ENCODE measurements at places on chromosomes 12 and 14. TPM values are rescaled to one million over a fixed set of nuclear protein-coding genes. Genes with fewer than 3 reads are reported as not detected.

SLCO1C1 gene
- not detected for total RNA-seq

- no peak for DNase-seq
Observed at GRCh38 chr12:62714774-62715721, 219.9 kb downstream of the PPM1H start.

GRCh38 chr12:64311877-64312276, 78.7 kb downstream of the C12orf56 start:
- DNase-seq = no peak

DNA sequence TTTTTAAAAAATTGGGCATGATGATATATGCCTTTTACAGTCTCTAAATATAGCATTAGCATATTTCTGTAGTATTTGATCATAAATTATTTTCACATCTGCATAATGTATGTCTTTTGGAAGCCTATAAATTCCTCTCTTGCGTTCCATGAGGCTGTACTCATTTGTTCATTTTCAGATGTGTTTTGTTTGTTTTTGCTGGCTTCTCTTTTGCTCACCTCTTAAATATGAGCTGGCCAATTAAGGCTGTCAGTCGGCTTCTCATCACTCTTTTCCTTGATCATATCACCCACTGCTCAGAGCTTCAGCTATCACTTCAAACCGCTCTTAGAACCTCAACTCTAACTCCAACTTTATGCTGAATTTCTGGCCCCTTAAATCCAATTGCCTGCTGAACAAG, 6.6 kb downstream of the TMEM263 start:
- DNase-seq = no peak

GRCh38 chr12:129657179-129657578, 246.6 kb downstream of the TMEM132D start:
- no peak for DNase-seq

All from Daoy (cell line).